ENCODE measurements at places on chromosomes 13 and 19.
A peak's percentile ranks its signal among the peaks of the same experiment; 100 is the strongest.

GRCh38 chr13:109977212-109977968, 191.0 kb upstream of the IRS2 start:
- no peak for DNase-seq

DNA sequence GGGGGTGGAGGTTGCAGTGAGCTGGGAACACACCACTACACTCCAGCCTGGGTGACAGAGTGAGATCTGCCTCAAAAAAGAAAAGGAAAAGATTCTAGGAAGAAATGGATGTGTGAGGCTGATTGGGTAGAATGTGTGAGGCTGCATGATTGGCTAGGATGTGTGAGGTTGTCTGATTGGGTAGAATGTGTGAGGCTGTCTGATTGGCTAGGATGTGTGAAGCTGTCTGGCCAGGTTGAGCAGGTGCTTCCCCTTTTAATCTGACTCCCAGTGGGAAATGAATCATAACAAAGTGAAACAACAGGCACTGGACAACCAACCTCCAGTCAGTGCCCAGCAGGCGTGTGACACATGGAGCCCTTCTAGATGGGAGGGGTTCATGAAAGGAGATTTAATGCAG, 14.7 kb downstream of the C13orf46 start:
- peak; percentile 25 for DNase-seq

- peak; percentile 78 for DNase-seq
Observed at GRCh38 chr19:42401365-42402303, 11.5 kb upstream of the CNFN start.

DNA sequence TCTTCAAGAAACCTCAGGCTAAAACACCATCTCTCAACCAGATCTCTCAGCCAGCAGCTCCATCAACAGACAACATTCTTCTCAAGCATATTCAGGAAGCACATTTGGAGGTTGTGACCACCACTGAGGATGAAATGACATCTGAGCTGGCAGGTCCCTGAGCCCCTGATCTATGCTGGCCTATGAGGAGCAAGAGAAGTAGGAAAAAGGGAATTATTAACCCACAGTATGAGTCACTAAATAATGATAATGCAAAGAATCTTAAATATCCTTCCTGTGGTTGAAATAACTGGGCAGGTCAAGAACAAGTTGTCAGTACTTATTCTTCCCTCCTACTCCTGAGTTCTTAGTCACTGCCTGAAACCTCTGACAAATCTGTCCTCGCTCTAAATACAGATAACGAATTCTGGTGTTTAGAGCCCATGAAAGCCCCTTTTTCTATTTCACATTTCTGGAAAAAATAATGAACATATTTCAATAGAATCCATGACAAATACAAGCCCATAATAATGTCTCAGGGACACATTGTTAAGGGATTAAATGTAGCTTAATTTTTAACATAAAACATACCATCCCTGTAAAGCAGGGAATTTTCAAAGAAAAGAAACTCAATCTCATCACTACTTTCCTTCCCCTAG, 225.8 kb upstream of the IRS2 start:
- DNase-seq: no peak

GRCh38 chr19:19434483-19435045, 29.1 kb downstream of the GATAD2A start:
- DNase-seq: no peak

GRCh38 chr13:50412046-50412617, 396.9 kb downstream of the KCNRG start:
- DNase-seq: no peak

DNA sequence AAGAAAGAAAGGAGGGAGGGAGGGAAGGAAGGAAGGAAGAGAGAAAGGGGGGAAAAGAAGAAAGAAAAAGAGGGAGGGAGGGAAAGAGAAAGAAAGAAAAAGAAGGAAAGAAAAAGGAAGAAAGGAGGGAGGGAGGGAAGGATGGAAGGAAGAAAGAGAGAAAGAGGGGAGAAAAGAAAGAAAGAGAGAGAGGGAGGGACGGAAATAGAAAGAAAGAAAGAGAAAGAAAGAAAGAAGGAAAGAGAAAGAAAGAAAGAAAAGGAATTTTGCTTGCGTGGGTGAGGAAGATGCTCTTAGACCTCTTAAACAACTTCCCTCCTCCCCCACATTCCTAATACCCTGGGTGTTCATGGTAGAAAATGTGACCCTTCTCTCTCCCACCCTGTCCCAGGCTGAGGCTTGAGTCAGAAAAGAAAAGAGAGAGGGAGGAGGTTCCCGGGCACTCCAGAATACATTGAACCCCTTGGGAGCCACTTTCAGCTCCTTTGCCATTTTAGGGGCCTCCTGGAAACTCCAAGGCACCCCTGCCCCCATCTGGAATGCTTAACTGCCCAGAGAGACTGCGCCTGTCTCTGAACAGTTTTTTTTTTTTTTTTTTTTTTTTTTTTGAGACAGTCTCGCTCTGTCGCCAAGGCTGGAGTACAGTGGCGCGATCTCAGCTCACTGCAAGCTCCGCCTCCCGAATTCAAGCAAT, 9.2 kb upstream of the KANK3 start:
- no peak for DNase-seq

- no peak for DNase-seq
Observed at GRCh38 chr13:111076155-111077013, 38.7 kb upstream of the ARHGEF7 start.

GRCh38 chr13:23696610-23697009, 126.4 kb downstream of the TNFRSF19 start:
- no peak for DNase-seq

GRCh38 chr19:28578786-28579505, 634.0 kb downstream of the UQCRFS1 start:
- no peak for DNase-seq

DNA sequence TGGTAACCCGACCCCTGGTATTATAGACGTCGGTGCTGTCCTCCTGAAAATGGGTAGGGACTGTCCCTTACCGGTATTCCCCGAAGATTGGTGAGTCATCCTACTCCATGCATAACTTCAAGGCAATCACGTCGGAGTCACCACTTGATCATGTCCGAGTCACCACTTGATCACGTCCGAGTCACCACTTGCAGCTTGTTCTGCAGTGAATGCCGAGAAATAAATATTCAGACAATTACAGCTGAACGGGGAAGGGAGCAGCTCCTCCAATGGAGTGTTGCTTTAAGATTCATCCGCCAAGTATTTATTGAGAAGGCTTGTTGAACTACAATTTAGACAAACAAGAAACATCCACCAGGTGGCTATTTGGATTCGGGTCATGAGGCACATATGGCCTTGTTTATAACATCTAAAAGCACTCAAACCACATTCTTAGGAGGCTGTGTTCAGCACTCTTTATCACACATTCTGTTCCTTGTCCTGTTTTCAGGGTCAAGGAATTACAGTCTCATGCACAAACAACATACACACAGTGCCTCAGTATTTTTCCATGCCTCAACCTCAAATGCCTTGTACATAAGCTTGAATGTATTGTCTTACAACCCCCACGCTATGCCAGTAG, 43.1 kb downstream of the ZNF726 start:
- DNase-seq: no peak

DNA sequence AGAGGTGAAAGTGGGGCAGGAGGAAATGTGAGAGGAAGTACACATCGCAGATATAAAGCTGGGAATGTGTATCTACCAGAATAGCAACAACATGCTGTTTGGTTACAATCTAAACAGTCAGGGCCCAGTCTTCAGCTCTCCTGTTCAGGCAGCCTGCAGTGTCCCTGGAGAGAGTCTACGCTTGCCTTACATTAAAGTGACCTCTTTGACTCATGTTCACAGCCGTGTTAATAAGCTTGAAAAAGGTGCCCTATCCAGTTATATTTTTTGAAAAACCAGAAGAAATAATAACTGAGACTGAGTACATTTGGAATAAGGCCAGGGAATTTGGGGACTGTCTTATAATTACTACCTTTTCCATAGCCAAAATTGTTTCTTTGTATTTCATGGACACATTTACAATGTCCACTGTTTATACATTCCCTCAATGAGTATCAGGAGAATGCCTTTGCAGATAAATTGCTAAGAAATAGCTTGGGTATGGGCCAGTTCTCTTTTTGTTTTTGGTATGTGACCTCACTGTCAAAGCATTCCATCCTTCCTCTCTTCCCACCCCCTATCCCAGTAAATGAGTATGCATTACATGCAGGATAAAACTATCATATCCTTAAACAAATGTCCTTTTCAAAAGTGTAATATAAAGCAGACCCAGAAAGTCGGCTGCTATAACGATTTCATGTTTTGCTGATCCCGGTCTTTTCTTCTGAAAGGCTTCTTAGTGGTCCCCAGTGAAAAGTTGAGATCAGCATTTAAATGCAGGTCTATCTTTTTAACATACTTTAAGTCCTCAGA, 82.6 kb downstream of the PCDH9 start:
- DNase-seq: no peak

- DNase-seq: no peak
Observed at GRCh38 chr13:113084094-113084942, 21.3 kb upstream of the F7 start.

DNA sequence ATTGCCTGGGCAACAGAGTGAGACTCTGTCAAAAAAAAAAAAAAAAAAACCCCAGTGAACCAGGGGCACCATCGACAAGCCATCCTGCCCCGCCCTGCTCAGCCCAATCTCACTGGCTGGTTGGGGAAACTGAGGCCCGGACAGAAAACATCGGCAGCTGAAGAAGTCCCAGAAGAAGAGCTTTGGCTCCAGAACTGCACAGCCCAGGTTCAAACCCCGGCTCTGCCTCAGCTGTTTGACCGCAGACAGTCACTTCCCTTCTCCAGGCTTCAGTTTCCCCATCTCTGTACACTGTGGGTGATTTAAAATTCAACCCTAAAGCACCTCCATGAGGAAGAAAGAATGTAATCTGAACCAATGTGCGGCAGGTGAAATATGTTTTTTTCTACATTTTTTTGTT, 9.4 kb upstream of the SEMA6B start:
- DNase-seq: no peak

- DNase-seq: no peak
Observed at GRCh38 chr19:44530777-44531176, 1.3 kb upstream of the CEACAM20 start.

GRCh38 chr19:55640577-55641425, at the start of gene ZNF580:
ZNF580 (plus strand) TSS chr19:55641002; CDS start chr19:55642509, 1,507 bp downstream.
- DNase-seq: peak; percentile 71

GRCh38 chr13:73616861-73617260, 517.3 kb downstream of the KLF12 start:
- no peak for DNase-seq

GRCh38 chr13:78806457-78806856, 147.5 kb upstream of the OBI1 start:
- no peak for DNase-seq

Measured in activated CD4-positive, alpha-beta memory T cell treated with anti-CD3 and anti-CD28 coated beads for 36 hours (primary cell).